ENCODE measurements at places on chromosomes 7 and 10. TPM values are rescaled to one million over a fixed set of nuclear protein-coding genes. Genes with fewer than 3 reads are reported as not detected.

DNA sequence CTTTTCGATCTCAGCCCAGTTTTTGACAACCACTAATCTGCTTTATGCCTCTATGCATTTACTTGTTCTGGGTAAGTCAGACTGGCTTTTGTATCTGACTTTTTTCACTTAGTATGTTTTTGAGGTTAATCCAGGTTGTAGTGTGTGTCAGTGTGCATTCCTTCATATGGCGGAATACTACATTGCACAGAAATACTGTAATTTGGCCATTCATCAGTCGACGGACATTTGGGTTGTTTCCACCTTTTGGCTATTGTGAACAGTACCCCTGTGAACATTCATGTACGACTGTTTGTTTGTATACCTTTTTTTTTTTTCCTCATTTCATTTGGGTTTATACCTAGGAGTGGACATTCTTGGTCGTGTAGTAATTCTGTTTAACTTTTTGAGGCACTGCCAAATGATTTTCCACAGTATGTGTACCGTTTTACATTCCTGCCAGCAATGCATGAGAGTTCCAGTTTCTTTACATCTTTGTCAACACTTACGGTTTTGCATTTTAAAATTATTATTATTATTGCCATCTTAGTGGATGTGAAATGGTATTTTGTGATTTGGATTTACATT lies 57.4 kb downstream of the MKLN1 start:
- H3K4me1 ChIP-seq: no peaks in the 10 kb centered on the region
- H3K4me3 ChIP-seq: no peak overlapping the region
- H3K36me3 ChIP-seq: no peaks in the 10 kb centered on the region
- H3K27ac ChIP-seq: no peak overlapping the region

DNA sequence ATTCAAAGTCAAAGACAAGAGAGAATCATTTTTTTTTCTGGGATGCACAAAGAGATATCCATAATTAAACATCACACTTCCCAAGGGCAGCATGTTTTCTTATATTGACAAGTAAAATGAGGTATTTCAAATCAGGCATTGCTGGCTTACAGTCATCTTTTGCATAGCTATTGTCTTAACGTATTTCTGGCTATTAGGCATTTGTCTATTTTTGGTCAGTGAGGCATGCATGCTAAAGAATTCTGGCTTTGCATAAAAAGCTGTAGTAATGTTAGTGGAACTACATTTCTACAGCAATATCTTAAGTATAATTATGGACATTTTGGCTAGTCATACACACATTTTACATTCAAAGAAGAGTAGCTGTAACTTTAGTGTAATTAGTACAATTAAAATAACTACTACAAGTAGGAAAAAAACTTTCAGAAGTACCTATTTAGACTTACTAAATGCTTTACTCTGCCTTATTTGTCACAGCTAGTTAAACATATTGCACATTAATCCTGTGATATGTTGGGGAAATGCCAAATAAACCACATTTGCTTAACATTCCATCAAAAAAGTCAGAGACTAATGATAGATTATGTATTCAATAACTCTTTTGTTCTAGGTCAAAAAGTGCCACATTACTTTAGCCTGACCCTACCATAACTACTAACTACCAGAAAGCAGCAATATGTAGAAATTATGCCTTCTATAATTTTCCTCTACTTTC lies 76.4 kb downstream of the RELN start:
- no peaks in the 10 kb centered on the region for H3K36me3 ChIP-seq
- DNase-seq: no peak
- H3K4me3 ChIP-seq: no peak overlapping the region
- H3K4me1 ChIP-seq: no peaks in the 10 kb centered on the region
- H3K27me3 ChIP-seq: no peaks in the 10 kb centered on the region

GRCh38 chr10:26215935-26216584 lies 514 bp upstream of the GAD2 start:
- no peak overlapping the region for H3K4me3 ChIP-seq
- H3K27me3 ChIP-seq: peaks cover 96% of the 10 kb centered on the region
- peaks cover 44% of the 10 kb centered on the region for H3K4me1 ChIP-seq
- DNase-seq: no peak
- no peaks in the 10 kb centered on the region for H3K36me3 ChIP-seq

CTAGE15 gene
- total RNA-seq: not detected

DNA sequence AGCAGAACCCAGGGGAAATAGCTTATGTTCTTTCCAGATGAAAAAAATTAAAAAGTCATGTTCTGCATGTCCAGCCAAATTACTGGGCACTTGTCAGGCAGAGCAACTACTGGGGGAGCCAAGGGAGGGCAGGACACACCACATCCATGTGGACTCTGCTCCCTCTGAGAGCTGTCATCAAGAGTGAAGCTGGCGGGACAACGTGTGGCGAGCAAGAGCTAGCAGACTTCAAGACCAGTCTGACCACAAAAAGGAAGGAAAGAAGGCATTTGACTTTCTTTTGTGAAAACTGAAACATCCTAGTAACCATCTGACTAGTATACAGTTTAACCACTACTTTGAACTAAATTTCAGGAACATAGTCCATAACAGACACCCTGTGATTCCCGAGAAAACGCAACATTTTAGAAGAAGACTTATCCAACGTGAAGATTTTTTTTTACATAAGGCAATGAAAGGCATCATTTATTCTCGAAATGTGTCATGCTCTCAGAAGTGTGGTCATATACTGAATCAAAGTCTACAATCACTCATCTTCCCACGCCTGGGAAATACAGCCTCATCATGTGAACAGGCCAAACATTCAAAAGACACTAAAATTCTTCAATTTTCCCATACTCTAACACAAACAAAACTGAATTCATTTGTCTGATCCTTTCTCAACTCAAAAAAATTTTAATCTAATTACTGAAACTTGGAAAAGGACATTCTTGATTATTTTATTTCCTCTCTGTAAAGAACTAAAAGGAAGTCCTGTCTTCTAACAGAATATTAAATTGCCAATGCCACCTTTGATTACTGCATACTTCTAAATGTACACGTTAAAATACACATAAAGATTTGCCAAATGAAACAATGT lies 15.5 kb downstream of the CYTH3 start:
- DNase-seq: peak; percentile 40
- no peaks in the 10 kb centered on the region for H3K27me3 ChIP-seq
- H3K36me3 ChIP-seq: no peaks in the 10 kb centered on the region
- H3K4me3 ChIP-seq: no peak overlapping the region
- H3K4me1 ChIP-seq: peaks cover 93% of the 10 kb centered on the region

DNA sequence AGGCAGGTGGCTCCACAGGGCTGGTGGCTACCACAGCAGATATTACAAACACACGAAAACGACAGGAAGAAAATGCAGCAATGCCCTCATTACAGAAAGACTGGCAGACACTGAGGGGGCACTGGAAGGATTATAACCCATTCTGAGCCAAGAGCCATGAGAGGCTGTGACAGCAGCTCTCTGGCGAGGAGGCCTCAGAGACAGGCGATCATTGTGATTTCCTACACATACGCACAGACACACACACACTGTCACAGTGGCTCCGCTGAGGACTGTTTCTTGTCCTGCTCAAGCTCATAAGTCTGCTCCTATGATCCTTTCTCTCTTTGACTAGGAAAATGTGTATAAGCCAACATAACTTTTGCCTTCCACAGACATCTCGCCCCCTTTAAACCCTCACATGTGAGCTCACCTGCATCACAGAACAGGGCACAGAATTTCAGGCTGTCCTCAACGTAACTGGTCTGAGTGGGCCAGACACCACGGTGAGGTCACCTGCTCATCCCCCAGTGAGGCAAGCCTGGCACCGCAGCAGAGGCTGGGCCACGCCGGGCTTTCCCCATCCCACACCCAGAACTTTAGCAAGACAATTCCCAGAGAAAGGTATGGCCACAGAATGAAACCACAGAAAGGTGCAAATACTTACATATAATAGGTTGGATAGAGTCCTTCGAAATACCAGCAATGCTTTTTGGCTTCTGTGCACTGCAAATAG lies 51.7 kb downstream of the VOPP1 start:
- H3K27ac ChIP-seq: no peak overlapping the region
- no peaks in the 10 kb centered on the region for H3K4me1 ChIP-seq
- peaks cover 8% of the 10 kb centered on the region for H3K36me3 ChIP-seq

GRCh38 chr10:88076027-88076880 lies 212.8 kb downstream of the PTEN start:
- H3K4me1 ChIP-seq: peaks cover 8% of the 10 kb centered on the region
- H3K27ac ChIP-seq: no peak overlapping the region
- no peak for DNase-seq
- H3K27me3 ChIP-seq: no peaks in the 10 kb centered on the region

Data from tibial nerve (tissue), 4 donors.